ENCODE measurements at places on chromosomes 3 and 15. TPM values are rescaled to one million over a fixed set of nuclear protein-coding genes. Genes with fewer than 3 reads are reported as not detected.

DNA sequence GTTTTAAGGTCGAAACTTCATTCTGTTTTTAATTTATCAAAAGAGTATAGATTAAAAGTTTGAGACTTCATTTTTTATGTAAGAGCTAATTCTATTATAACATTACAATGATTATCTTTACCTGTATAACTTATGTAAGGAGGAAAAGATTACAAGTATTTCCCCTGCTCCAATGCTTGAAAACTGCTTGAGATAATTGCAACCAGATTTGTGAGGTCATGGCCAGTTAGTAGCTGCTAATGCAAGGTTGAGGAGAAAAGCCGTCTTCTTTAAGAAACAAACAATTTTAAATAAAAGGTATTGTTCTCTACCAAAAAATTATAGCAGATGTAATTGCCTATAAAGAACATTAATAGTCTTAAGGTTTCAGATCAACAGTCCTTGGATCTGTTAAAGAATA is 208.3 kb upstream of the UBE2E2 start:
- H3K27me3 ChIP-seq = no peaks in the 10 kb centered on the region
- H3K4me3 ChIP-seq = no peak overlapping the region
- H3K36me3 ChIP-seq = no peaks in the 10 kb centered on the region
- H3K4me1 ChIP-seq = no peaks in the 10 kb centered on the region
- DNase-seq = no peak

- H3K27me3 ChIP-seq = no peaks in the 10 kb centered on the region
- no peaks in the 10 kb centered on the region for H3K4me1 ChIP-seq
- DNase-seq = no peak
Observed at GRCh38 chr3:90034038-90034437, 926.6 kb downstream of the EPHA3 start.

GRCh38 chr3:169203631-169204550 is 459.6 kb downstream of the MECOM start:
- H3K4me3 ChIP-seq = no peak overlapping the region
- no peak overlapping the region for H3K27ac ChIP-seq
- H3K4me1 ChIP-seq = no peaks in the 10 kb centered on the region
- no peak for DNase-seq
- peaks cover 2% of the 10 kb centered on the region for H3K27me3 ChIP-seq

GRCh38 chr15:51641490-51642130 is 19.0 kb upstream of the DMXL2 start:
- no peaks in the 10 kb centered on the region for H3K36me3 ChIP-seq
- no peak for DNase-seq
- no peak overlapping the region for H3K4me3 ChIP-seq

The FYCO1 gene
- 10.5 TPM for total RNA-seq

Measured in activated naive CD4-positive, alpha-beta T cell treated with anti-CD3 and anti-CD28 coated beads for 36 hours (primary cell).